ENCODE measurements at places on chromosomes 2 and 18.

DNA sequence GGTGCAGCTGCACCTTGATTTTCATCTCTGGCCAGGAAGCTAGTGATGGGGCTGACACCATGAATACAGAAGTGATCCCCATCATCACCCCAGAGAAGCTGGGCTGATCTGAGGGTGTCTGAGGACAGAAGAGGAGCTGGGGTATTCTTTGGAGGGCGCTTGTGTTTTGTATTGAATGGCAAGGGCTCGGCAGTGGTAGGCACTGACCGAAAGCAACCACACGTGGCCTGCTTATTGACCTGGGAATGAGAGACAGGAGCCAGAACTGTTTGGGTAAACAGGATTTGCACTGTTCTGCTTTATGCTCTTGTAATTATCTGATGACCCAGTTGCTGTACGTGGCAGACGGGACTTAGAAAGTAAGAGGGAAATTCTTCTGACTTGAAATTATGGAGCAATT is 62.6 kb upstream of the RPL31 start:
- no peak for DNase-seq

GRCh38 chr2:127037476-127037875 is 69.5 kb downstream of the BIN1 start:
- DNase-seq, result no peak

DNA sequence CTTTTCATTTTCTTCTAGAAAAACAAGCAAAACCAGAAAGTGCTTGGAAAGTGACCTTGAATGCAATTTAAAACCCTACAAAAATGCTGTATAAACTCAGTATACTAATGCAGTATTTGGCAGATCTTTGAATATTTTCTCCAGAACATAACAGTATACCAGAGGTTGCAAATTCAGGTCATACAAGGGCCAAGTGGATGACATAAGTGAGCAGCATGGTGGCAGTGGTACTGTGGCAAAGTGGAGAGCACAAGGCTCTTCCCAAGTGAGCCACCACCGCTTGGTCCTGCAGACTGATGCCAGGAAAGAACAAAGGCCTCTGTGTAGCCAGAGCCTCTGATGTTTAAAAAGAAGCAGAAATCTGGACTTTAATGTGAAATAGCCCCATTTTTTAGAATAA is 33.1 kb downstream of the METTL4 start:
- no peak for DNase-seq

DNA sequence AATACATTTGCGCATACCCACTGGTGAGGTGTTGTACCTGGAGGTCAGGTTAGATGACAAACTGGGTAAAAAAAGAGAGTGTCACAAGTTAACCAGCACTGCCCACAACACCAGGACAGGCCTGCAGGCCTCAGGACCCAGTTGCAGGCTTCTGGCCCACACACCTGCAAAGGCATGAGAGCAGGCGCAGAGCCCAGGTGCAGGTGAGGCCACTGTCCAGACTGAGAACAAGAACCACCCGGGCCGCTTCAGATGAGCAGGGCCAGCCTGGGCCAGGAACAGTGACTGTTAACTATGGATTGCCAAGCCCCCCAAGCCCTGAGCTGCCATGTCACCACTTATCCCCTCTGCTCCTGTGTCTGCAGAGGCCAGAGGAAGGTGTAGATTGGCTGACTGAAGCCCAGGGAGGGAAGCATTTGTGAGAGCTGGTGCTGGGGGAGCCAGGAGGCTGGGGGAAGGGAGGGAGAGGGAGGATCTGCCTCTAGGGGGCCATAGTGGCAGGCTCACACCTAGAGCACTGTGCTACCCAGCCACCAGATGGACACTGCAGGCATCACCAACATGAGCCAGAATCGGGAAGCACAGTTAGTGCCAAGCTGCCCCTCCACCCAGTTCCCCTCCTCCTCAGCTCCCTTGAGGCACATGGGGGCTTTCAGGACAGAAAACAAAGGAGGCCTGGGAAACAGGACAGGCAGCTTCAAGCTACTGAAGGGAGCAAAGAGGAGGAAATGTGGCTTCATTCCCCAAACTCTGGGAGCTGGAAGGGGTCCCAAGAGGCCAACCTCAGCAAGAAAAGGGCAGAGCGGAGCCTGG is 35.4 kb downstream of the SFXN5 start:
- DNase-seq, result no peak

- no peak for DNase-seq
Measured at GRCh38 chr2:161761160-161761559, 136.9 kb downstream of the SLC4A10 start.

- no peak for DNase-seq
Measured at GRCh38 chr2:161625314-161625919, 1.2 kb downstream of the SLC4A10 start.

- DNase-seq, result peak; percentile 33
Measured at GRCh38 chr2:231563378-231563961, 29.2 kb upstream of the TEX44 start.

- no peak for DNase-seq
Measured at GRCh38 chr2:22055784-22056620, 932.2 kb downstream of the TDRD15 start.

DNA sequence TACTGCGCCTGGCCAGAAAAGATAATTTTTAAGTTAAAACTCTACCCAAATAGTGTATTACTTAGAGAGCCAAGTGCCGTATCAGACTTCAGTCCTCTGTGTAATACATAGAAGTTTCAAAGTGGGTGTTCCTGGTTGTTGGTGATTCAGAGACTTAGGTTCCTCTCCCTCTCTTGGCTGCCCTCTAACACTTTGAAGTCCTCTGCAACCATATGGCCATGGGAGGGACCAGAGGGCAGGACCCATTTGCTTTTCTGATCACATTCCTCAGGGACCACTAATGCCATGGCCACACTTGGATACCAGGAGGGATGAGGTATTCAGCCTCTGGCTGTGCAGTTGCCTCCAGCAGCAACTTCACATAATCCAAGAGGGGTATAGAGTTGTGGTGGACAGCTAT is 131.5 kb downstream of the CAPN13 start:
- DNase-seq, result no peak

DNA sequence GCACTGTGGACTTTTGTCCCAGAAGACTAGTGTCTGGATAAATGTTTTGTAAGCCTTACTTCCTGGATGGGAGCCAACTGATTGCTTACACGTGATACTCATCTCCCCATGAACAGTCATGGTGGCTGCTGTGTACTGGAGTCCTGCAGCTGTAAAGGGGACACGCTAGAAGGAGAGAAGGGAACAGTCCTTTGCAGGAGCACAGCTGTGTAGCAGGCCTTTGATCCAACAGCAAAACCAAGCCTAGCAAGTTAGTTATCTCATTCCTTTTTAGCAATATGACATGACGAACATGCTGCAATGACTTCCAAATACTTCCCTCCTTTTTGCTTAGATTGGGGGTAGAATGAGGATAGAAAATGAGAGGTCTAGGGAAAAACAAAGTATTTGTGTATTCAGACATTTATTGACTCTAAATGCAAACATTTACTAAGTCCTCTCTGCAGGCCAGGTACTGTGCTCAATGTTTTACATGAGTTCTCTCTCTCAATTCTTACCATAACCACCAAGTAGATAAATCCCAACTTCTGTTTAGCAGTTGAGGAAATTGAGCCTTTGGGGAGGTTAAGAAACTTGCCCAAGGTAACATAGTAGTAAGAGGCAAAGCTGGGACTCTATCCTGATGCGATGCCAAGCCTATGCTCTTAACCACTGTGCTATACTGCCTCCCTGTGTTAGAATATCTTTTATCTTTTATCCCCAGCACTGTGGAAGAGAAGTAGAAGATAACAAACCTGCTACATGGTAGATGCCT is 55.4 kb upstream of the CD28 start:
- DNase-seq, result peak; percentile 21

- no peak for DNase-seq
Measured at GRCh38 chr2:119405151-119405550, 26.5 kb upstream of the TMEM37 start.

GRCh38 chr18:46239549-46239948 is 135.4 kb downstream of the HAUS1 start:
- DNase-seq, result no peak

GRCh38 chr2:235286622-235287374 is 207.0 kb upstream of the AGAP1 start:
- DNase-seq, result no peak

GRCh38 chr2:71492112-71492511 is 38.8 kb downstream of the DYSF start:
- no peak for DNase-seq

GRCh38 chr2:30448308-30448707 is 1.3 kb downstream of the LCLAT1 start:
- DNase-seq, result no peak

GRCh38 chr2:67599561-67599960 is 202.4 kb downstream of the ETAA1 start:
- no peak for DNase-seq

DNA sequence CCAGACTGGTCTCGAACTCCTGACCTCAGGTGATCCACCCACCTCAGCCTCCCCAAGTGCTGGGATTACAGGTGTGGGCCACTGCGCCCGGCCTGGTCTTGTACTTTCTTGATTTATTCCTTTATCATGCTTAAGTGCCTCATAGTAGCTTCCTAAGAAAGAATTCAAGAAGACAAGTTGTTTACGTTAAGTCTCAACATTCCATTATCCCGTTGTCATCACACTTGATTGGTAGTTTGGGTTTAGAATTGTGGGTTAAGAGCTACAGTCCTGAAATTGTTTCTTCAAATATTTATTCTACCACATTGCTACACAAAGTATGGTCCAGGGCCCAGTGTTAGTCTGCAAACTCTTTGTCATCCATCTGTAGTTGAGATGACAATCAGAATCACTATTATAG is 194.0 kb downstream of the VWC2L start:
- no peak for DNase-seq

GRCh38 chr2:37897511-37897910 is 27.6 kb upstream of the RMDN2 start:
- DNase-seq, result no peak

Data from AML-193 (cell line).